Tongue (tissue), 3 donors: ENCODE measurements at places on chromosomes 5 and 9. TPM values are rescaled to one million over a fixed set of nuclear protein-coding genes. Genes with fewer than 3 reads are reported as not detected.

- DNase-seq: no peak
These were observed 63.2 kb downstream of the PRKACG start for GRCh38 chr9:68950689-68951088.

- no peak for DNase-seq
These were observed 44.9 kb upstream of the SLC12A2 start for GRCh38 chr5:128038643-128039042.

DNA sequence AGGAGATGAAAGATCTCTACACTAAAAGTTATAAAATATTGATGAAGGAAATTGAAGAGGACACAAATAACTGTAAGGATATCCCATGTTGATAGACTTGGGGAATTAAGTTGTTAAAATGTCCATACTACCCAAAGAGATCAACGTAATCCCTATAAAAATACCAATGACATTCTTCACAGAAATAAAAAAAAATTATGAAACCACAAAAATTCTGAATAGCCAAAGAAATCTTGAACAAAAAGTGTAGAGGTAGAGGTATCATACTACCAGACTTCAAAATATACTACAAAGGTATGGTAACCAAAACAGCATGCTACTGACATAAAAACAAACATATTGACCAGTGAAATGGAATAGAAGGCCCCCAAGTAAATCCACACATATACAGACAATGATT is 71.5 kb upstream of the ELL2 start:
- DNase-seq: no peak

DNA sequence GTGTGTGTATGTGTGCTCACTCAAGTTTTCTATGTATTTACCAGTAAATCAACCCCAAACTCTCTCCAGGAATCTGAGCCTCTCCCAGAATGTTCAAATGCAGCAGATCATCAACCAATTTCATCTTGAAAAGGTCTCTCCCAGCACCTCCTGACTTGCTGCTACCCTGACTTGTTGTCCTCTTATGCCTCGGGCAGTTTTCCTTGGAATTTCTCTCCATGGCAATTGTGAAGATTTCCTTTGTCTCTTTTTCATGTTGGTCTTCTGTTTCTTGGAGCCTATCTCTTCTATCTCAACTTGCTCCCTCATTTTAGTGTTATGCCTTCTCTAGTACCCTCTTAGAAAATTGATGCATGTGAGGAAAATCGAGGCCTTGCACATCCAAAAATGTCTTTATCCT is 303.6 kb upstream of the KIF2A start:
- DNase-seq: no peak

DNA sequence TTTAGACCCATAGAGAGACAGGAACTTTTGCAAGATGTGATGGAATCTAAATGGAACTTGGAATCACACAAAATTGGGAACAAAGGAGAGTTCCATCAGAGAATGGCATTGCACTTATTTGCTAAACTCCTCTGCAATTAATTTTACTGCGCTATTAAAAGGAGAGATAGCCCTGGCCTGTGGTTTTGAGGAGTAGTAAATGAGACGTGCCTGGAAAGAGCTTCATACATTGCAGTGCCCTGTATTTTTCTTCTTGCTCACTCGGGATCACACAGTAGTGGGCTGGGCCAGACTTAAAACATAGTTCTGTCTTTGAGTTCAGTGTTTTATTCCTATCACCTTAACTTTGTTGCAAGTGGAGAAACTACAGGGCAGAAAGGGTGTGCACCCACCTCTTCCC is 94.4 kb upstream of the SLC27A6 start:
- no peak for DNase-seq

DNA sequence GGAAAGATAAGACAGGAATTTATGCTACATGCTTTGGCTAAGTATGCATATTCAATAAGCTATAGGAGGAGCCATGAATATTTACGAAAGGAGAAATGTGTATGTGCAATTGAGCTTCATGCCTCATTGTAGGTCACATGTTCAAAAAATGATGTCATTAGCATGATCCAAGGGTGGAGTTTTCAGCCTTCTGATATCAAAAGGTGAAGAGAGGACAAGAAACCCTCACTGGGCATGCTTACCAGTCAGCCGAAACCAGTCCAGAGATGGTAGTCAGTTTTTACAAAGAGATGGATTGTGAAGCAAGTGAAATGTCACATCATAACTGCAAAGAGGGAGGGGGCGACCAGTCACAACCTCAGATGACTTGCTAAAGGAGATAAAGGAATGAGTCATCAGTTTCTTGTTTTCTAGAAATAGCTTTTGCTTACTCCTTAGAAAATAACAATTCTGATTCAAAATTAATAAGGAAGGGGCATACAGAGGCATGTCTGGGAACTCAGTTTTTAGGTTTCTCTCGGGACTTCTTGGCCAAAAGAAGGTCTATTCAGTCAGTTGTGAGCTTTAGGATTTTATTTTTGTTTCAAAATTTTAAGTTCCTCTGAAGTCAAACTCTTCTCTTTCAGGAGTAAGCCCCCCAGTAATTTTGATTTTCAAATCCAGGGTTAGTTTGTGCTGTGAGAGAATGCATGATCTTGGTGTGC is 1067.8 kb upstream of the EDIL3 start:
- no peak for DNase-seq

- DNase-seq: no peak
These were observed 11.6 kb upstream of the FBP1 start for GRCh38 chr9:94650949-94651348.

GRCh38 chr5:56359809-56360685 is 126.9 kb upstream of the ANKRD55 start:
- no peak for DNase-seq

- DNase-seq: no peak
These were observed 238.2 kb upstream of the ADAMTS16 start for GRCh38 chr5:4901924-4902323.

DNA sequence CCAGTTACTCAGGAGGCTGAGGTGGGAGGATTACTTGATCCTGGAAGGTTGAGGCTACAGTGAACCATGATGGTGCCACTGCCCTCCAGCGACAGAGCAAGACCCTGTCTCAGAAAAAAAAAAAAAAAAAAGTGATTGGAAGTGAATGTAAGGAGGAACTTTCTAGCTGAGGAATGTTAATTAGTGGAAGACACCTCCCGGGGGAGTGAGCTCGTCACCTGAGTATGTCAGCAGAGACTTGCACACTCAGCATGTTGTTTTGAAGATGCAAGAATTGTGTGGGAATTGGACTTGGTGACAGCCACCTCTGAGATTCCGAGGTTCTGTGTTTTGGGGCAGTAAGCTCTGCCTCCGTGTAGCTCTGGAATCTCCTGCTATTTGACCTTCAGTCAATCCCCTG is 3.6 kb downstream of the SYNPO start:
- DNase-seq: no peak

DNA sequence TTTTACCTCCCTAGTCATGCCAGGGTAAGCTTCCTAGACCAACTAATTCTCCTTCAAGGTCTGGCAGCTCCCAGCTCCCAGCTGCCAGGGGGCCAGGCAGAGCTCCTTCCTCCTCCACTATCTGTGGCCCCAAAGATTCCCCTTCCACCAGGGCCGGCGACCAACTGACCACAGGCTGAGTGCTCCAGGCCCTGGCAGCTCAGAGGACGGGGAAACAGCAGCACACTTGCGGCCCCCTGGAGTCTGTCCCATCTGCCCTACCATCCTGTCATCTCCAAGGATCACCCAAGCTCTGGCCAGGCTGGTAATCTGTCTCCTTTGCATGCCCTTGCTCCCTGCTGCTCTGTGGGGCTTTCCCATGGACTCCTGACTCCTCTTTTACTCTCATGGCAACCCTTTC is 31.2 kb upstream of the BASP1 start:
- DNase-seq: no peak

DNA sequence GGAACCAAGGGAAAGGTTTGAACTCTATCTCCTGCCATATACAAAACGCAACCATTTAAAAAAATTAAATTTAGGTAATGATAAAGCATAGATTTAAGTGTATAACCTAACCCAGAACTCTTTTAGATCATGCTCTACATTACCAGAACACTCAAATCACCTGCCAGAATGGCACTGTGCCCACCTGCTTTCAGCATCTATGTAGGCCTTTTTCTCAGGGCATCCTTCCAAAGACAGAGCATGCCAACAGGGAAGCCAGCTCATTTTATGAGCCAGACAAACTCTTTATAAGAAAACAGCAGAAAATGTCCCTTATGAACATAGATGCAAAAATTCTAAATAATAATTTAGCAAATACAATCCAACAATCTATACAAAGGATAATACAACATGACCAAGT is 47.9 kb upstream of the SMAD5 start:
- peak; percentile 62 for DNase-seq

- DNase-seq: no peak
These were observed 20.3 kb downstream of the C5orf63 start for GRCh38 chr5:127053049-127053448.

DNA sequence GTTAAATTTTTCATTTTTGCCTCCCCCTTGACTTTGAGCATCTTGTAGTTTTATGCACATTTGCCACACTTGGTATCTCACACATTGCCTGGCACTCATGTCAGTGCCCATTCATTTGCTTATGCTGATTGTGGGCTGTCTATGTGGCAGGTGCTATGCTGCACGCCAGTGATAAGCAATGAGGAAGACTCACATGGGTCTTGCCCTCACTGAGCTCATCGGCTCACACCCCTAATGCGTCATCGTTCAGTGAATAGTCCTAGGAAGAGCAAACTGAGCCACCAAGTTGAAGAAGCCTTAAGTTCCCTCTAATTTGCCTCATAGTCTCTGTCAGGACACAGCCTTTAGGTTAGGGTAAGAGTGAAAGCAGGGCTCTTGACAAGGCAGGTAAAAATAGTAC is 209.4 kb upstream of the IL12B start:
- no peak for DNase-seq

GRCh38 chr5:72280581-72281069 is 39.4 kb downstream of the MRPS27 start:
- DNase-seq: peak; percentile 43

DNA sequence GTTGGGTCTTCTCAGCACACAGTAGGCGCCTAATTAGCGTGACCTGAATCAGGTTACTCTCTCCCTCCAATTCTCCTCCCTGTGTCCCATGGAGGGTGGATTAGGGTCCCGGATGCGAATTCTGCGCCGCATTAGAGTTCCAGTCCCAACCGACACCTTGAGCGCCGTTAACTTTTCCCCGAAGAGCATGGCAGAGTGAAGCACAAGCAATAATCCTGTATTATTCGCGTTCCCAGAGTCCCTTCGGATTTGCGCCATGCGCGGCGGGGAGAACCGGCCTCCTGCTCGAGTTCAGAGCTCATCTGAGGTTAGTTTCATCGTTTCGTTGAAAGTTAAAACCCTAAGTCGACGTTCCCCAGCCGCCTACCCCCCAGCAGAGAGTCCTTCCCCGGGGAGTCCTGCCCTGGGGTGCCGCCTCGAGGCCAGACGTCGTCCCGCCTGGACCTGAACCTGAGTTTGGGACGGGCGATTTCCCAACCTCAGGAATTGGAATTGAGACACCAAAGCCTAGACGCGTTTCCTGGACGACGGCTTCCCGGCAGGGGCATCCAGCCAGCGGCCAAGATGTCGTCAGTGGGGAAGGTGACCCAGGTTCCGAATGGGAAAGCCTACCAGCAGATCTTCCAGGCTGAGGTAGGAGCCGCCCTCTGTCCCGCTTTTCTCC is at the start of gene CCDC180:
CCDC180 (plus strand) TSS at position 160 of the 664 bp plus-strand sequence; CDS start at position 565, 405 bp downstream.
- peak; percentile 31 for DNase-seq

DNA sequence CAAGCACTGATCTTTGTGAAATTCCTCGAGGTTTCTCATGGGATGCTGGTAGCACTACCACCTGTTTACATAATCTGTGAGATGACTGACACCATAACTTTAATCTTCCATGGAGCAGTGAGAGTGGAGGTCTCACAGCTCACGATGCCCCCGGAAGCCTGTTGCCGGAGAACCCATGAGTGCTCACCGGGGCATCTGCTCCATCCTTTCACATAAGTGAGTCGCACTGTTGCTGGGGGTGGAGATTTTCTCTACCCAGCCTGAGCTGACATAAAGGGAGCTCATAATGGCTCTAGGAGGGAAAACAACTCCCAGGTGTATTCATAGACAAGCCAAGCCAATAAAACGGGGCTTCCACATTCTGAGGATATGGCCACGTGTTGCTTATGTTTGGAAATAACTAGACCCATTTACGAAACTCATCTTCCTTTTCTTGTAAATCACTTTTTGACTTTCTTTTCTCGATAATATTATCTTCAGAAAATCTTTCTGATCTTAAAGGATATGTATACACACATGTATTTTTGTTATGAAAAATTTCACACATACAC is 11.2 kb upstream of the GFPT2 start:
- DNase-seq: no peak

Gene SLC23A1
- total RNA-seq: not detected

Gene HACD4
- total RNA-seq: 5.8 TPM

Gene SLC6A3
- 0.10 TPM for total RNA-seq

Gene FAM221B
- not detected for total RNA-seq

Gene SPINK13
- not detected for total RNA-seq

Gene MAST4
- total RNA-seq: 44.4 TPM
